ENCODE measurements at places on chromosomes 5 and 9. TPM values are rescaled to one million over a fixed set of nuclear protein-coding genes. Genes with fewer than 3 reads are reported as not detected.

The TLE1 gene
- total RNA-seq: 103 TPM

The TRIM36 gene
- 12.7 TPM for total RNA-seq

The P4HA2 gene
- 15.9 TPM for total RNA-seq

The FIBCD1 gene
- not detected for total RNA-seq

The SWI5 gene
- total RNA-seq: 37.5 TPM

The CENPK gene
- not detected for total RNA-seq

GRCh38 chr9:133861692-133862091, 123.5 kb upstream of the SARDH start:
- H3K27ac ChIP-seq: peak overlapping the region; percentile 80
- peaks cover 37% of the 10 kb centered on the region for H3K4me1 ChIP-seq
- no peak for DNase-seq

- no peak for DNase-seq
- H3K27ac ChIP-seq: no peak overlapping the region
- H3K36me3 ChIP-seq: no peaks in the 10 kb centered on the region
- H3K4me1 ChIP-seq: peaks cover 10% of the 10 kb centered on the region
Observed at GRCh38 chr5:142222225-142222865, 102.5 kb downstream of the SPRY4 start.

DNA sequence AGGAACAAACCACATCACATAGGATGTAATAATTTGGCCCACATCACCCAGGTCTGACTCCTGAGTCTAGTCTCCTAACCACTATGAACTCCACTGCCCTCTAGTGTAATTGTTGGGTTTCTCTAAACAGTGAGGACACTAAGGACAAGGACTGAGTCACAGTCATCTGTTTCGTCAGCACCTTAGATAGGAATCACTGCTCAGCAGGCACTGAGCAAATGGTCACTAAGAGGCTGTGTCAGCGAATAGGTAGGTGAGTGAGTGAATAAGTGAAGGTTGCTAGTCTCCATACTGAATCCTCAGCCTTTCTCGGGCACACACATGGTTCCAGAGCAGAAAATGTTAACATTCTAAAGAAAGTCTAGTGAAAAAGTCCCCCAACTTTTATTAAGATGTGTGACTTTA, 278.6 kb downstream of the SPOCK1 start:
- DNase-seq: no peak
- peaks cover 4% of the 10 kb centered on the region for H3K4me1 ChIP-seq
- H3K4me3 ChIP-seq: no peak overlapping the region
- no peaks in the 10 kb centered on the region for H3K36me3 ChIP-seq

DNA sequence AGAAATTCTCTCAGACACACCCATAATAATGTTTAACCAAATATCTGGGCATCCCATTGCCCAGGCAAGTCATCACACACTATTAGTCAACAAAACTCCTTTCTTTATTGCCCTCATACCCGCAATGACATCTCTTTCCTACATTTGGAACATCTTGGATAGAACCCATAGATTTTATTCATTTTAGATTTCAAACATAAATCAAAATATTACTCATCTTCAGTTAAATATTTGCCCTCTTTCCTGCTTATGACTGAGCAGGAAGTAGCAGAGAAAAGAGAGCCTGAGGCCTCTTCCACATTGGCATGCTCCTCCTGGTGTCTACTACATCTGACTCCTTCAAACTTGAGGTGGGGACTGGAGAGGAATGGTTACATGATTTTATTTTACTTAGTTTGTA, 592.0 kb downstream of the CHSY3 start:
- no peak for DNase-seq
- no peaks in the 10 kb centered on the region for H3K27me3 ChIP-seq
- H3K27ac ChIP-seq: no peak overlapping the region
- no peak overlapping the region for H3K4me3 ChIP-seq
- no peaks in the 10 kb centered on the region for H3K36me3 ChIP-seq
- no peaks in the 10 kb centered on the region for H3K4me1 ChIP-seq

DNA sequence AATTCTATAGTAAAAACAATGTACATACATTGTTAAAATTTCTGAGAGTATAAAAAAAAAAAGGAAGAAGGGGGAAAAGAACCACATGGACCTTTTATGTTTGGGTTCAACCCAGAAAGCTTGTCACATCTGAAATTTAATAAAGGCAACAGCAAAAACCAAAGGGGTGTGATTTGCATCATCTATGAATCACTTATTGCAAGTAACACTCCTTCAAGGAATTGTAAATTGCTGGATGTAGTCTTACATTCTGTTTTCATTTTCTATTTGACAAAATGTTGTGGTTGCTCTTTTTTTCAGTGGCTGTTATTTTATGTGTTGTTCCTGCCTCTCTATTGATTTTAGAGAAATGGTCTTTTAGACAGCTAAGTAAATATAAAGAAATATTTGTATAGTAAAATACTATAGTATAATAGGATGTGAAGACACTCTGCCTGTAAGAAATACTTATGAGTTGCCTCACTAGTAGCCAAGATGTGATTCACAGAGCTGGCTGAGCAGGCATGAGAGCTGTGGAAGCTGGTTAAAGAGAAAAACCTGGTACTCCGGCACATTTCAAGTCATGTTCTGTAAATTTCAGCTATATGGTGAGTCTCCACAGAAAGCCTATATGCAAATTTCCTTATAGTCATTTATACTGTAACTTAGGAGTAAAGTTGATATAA, 131.1 kb upstream of the CNTLN start:
- peak overlapping the region; percentile 9 for H3K27ac ChIP-seq
- no peak for DNase-seq
- no peak overlapping the region for H3K4me3 ChIP-seq

Data from tibial nerve (tissue), 4 donors.